GM04503 (cell line): ENCODE measurements at places on chromosomes 16 and 17.
A peak's percentile ranks its signal among the peaks of the same experiment; 100 is the strongest.

DNA sequence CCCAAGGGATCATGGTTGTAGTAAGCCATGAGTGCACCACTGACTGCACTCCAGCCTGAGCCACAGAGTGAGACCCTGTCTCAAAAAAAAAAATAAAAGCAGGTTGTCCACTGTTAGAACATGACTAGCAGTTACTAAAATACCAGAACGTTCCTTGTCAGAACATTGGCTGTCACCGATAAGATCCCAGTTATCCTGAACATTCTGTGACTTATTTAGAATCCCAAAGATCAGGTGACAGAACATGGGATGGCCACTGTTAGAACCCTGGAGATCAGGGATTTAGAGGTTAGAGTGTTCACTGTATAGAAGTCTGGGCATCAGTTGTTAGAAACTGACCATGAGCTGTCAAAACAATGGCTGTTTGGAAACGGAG is 8.6 kb downstream of the CES4A start:
- no peak for DNase-seq

GRCh38 chr17:33892717-33893591 is 362.1 kb upstream of the CCL2 start:
- no peak for DNase-seq

- DNase-seq, result no peak
Measured at GRCh38 chr16:75192606-75193264, 14.2 kb downstream of the CTRB2 start.

- DNase-seq, result no peak
Measured at GRCh38 chr17:82021107-82021899, 1.4 kb downstream of the CENPX start.

- DNase-seq, result no peak
Measured at GRCh38 chr16:85222155-85222863, 110.0 kb upstream of the CIBAR2 start.

GRCh38 chr16:6124136-6124535 is 1026.5 kb upstream of the EEF2KMT start:
- DNase-seq, result no peak

- DNase-seq, result no peak
Measured at GRCh38 chr17:38907930-38908675, 17.3 kb upstream of the LASP1NB start.

DNA sequence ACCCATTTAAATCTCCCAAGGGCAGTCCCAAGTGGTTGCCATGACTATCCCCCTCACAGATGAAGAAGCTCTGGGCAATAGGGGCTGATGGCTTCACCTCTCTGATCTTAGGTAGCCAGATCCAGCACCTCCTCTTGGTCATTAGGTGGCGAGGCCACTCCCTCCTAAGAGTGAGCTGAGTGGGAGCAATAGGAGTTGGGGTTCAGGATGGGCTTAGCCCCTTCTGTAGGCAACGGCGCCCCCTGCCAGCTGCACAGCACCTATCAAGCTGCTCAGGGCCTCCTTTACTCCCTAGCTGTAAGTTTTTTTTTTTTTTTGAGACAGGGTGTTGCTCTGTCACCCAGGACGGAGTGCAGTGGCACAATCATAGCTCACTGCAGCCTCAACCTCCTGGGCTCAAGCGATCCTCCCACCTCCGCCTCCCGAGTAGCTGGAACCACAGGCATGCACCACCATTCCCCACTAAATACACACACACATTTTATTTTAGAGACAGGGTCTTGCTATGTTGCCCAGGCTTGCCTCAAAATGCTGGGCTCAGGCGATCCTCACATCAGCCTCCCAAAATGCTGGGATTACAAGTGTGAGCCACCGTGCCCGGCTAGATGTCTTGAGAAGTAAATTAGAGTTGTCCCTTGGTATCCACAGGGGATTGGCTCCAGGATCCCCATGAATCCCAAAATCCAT is 3.5 kb upstream of the RRAD start:
- DNase-seq, result no peak

GRCh38 chr16:3938471-3938842 is 57.9 kb upstream of the CREBBP start:
- no peak for DNase-seq

DNA sequence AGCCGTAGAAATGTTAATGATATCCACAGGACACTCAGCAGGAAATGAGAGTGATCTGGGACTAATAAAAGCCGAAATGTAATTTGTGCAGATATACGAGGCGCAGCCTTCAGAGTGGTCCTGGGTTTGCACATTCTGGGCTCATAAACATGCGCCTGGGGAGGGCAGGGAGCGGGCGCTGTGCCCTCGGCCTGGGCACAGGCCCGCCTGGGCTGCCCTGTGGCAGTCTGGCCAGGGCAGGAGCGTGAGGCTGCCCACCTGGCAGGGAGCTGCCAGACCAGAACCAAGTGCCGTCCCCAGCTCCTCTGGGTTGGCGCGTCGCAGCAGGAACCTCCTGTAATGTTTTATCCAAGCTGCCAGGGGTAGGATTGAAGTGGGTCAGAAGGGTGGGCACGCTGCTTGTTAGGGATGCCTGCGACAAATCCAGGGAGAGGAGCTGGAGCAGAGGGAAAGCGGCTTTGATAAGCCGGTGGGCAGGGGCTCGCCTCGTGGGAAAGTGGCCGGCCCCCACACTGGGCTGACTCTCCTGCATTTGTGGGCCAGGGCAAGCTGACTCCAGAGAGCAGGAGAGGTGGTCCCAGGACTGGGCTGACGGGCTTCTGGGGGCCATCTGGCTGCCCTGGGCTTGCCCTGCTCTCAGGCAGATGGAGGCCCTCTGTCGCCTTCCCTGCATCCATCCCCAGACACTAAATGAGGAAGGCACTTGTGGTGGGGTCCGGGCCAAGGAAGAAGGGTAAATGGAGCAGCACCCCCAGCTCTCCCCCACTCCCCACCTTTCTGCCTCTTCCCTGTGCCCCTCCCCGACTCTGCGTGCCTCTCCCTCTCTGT is 45.9 kb downstream of the SREBF1 start:
- no peak for DNase-seq

DNA sequence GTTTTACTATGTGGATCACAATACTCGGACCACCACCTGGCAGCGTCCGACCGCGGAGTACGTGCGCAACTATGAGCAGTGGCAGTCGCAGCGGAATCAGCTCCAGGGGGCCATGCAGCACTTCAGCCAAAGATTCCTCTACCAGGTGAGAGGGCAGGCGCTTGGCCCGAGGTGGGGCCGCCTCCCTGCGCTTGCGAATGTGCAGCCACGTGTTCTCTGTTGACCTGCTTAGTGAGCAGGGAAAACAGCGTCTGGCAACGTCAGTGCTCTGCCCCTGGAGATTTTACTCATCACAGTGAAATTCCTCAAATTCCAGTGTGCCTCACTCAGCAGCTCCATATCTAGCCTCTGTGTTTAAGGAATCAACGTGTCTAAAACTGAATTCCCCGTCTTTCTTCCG is 33.4 kb upstream of the CLEC18A start:
- DNase-seq, result peak; percentile 84

DNA sequence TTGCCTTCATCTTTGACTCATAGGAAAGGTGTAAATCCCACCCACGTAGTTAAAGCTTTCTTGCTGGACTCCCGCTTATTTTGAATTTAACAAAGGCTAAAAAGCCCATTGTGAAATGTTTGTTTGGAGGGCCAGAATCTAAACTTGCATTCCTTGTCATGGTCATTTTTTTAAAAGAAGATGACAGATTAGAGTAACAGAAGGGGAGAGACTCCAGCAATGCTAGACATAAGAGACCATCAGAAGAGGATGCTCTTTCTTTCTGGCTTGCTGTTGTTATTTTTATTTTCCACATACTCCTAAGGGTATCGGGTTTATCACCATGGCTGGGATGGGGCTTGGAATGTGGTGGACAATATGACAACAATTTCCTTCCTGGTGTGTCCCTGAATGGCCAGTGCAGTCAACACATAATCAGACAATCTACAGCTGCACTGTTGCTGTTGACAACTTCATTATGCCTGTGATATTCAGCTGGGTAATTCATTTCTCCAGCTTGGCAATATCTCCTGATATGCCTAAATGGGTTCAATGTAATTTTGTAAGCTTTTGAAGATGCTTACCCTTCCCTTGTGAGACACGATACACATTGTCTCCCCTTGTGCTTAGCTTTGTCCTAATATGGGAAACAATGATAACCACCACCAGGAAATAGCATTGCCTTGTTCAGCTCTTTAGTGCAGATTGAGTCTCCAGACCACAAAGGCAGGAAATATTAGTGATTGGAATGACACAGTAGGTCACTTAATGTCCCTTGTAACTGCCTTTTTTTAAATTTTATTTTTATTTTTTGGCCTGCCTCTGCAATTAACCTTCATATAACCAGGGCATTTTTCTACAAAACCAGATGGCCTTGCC is 164.3 kb downstream of the ANKFN1 start:
- no peak for DNase-seq

DNA sequence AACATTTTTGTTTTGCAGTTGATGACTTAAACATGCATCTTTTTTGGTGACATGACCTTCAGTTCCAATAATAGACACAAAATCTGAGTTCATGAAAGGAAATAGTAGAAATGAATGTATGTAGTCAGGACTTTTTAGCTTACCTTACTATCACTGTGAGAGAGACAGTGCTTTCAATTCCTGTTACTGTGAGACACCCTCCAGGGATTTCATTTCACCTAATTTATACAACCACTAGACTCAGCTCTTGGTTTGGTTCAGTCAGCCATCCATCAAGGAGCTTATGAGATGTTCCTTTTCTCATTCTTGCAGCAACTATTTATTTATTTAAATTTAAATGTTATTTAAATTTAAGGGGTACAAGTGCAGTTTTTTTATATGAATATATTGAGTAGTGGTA is 77.9 kb downstream of the MAP2K4 start:
- no peak for DNase-seq

GRCh38 chr17:76740329-76741118 is 2.6 kb downstream of the MFSD11 start:
- DNase-seq, result no peak

DNA sequence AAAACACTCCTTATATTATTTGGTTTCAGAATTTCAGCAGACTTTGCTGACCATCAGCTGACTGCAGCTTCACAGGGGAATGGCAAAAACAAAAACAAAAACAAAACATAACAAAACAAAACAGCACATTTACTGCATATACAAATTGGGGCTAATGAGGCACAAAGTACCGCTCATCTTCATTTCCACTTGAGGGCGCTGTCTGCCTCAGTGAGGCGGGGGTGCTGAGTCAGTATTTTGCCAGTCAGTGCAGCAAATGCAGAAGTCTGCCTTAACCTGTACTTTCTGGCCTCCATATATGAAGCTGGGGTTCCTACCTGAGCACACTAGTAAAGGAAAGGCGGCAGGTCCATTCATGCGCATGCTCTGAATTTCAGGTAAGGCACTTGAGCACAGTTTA is 13.5 kb upstream of the DYNLRB2 start:
- no peak for DNase-seq

DNA sequence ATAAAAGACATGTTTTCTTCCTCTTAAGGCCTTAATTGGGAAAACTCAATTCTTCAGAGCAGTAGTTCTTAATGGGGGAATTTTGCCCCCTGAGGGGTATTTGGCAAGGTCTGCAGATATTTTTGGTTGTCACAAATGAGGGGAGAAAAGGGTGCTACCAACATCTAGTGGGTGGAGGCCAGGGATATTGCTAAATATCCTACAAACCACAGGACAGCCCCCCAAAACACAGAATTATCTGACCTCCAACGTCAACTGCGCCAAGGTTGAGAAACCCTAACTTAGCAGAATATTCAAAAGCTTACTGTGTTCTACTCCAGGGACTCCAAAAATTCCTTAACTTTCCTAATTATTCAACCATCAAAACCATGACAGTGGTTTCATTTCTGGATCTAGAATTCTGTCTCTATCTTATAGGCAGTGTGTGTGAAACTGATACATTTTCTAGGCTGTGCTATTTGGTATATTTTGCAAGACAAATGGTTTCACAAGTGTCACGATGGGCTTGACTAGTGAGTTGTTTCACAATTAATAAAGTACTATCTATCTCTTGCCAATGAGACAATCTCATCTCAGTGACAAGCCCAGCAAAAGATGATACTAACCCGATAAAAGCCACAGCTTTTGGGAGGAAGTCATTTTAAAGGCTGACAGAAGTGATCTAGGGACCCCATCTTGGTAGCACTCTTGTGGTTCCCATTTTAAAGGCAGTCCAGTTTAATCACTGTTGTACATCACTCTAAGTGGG is 14.7 kb downstream of the TXNDC11 start:
- DNase-seq, result no peak

- DNase-seq, result no peak
Measured at GRCh38 chr17:1168533-1169220, 11.1 kb downstream of the ABR start.

GRCh38 chr16:30473231-30474073 is 910 bp downstream of the ITGAL start:
- DNase-seq, result no peak

GRCh38 chr16:4203748-4204147 is 38.1 kb downstream of the SRL start:
- DNase-seq, result no peak

GRCh38 chr17:49472527-49472926 is 22.6 kb upstream of the NGFR start:
- DNase-seq, result no peak

DNA sequence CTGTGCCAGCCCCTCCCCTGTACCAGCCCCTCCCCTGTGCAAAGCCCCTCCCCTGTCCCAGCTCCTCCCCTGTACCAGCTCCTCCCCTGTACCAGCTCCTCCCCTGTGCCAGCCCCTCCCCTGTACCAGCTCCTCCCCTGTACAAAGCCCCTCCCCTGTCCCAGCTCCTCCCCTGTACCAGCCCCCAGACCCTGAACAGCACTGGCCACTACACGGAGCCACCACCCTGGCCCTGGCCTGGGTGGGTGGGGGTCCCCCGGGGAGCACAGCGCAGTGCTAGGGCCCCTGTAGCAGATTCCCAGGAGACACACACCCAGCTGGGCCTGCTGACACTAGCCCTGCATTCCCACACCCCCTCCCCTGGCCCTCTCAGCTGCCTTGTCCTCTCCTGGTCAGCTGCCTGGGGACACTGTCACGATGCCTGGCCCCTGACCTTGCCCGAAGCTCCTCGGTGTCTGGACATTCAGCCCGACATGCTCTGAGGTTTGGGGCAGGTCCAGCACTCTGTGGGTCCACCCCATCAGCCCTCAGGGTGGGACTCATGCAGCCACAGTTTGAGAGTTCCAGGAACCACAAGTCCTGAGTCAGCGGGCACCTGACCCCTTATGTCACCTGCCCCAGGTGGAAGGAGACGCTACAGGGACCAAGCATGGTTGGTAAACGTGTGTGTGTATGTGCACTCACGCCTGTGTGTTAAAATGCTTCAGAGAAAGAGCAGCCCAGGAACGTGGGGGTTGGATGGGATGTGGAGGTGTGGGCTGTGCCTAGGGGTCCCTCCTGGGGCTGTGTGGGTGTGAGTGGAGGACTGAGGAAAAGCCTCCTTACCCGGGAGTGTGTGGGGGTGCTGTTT is 114.2 kb downstream of the METRNL start:
- DNase-seq, result no peak

- DNase-seq, result no peak
Measured at GRCh38 chr17:149231-149630, 11.9 kb downstream of the SCGB1C2 start.

DNA sequence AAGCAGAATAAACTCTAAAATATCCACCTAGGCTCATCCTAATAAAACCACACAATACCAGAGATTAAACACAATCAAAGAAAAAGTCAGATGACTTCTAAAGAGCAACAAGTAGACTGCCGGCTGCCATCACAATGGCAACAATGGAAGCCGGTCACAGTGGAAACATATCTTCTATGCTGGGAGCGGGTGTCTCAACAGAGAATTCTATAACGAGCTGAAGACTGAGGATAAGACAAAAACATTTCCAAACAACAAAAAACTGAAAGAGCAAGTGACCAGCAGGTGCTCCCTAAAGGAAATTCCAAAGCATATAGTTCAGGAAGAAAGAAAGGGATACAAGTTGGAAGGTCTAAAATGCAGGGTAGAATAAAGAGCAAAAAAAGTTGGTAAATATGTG is 8.9 kb downstream of the NSMCE1 start:
- DNase-seq, result no peak
